Activated CD8-positive, alpha-beta memory T cell treated with anti-CD3 and anti-CD28 coated beads, Interleukin-2, amount 10 ng/mL, durations not matched to agents 7 days and 5 days (primary cell): ENCODE measurements at places on chromosomes 7 and 10. TPM values are rescaled to one million over a fixed set of nuclear protein-coding genes. Genes with fewer than 3 reads are reported as not detected.

- no peak for DNase-seq
Measured at GRCh38 chr7:94741179-94741578, 85.2 kb upstream of the SGCE start.

GRCh38 chr7:155291045-155291530 is 6.6 kb upstream of the INSIG1 start:
- peak; percentile 41 for DNase-seq

DNA sequence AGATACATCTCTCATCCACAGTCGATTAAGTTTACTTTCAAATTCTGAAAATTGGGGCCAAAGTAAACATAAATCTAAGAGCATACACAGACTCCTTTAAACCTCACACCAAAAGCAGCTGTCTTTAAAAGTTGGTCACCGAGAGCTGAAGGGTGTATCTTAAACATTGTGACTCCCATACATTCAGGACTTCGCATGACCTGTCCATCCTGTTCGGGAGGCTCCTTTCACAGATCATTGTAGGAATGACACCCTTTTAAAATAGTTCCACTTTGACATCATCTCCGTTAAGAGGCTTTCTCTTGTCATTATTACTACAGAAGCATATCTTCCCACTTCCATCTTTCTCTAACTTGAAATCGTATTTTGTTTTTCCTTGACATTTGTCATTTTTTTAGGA is 440.0 kb downstream of the DNAJB9 start:
- DNase-seq, result no peak

- DNase-seq, result no peak
Measured at GRCh38 chr10:132470410-132471124, 67.0 kb upstream of the INPP5A start.

DNA sequence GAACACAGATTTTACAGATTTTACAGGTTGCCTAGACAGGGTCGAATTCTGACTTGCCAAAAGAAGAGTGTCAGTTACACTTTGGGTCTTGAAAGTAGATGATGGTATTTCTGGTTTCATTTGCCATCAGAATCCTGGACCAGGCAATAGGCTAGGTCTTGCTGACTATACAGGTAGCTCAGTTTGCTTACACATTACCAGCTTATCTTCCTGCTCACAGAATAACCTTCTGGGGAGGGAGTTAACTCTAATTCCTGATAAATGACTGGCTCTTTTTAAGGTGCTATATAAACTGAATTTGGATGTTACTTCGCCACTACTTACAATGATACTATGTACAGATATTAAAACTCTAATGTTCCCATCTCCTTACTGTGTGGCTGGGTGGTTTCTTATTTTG is 39.8 kb downstream of the GBF1 start:
- no peak for DNase-seq

DNA sequence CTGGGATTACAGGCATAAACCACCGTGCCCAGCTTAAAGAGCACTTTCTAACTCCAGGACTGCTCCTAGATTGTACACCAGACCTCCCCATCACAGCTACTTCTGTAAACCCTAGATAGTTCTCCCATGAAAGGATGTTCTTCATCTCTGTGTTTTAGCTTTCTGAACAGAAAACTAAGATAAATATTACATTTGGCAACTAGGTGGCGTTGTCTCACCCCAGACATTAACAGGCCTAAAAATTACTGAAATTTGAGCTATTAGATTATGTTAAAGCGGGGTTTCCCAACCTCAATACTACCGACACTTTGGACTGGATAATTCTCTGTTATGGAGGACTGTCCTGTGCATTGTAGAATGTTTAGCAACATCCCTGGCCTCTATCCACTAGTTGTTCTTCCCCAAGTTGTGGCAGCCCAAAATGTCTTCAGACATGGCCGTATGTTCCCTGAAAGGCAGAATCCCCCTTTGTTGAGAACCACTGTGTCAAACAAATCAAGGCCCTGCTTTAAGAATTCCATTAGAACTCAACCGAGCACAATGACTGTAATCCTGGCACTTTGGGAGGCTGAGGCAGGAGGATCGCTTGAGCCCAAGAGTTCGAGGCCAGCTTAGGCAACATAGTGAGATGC is 19.1 kb downstream of the ATOH7 start:
- no peak for DNase-seq

DNA sequence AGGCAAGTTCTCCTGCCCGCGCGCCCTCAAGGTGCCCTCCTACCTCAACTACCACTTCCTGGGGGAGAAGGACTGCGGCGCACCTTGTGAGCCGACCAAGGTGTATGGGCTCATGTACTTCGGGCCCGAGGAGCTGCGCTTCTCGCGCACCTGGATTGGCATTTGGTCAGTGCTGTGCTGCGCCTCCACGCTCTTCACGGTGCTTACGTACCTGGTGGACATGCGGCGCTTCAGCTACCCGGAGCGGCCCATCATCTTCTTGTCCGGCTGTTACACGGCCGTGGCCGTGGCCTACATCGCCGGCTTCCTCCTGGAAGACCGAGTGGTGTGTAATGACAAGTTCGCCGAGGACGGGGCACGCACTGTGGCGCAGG is 1.4 kb downstream of the FZD1 start:
- DNase-seq, result no peak

SPDYE16 gene
- not detected for total RNA-seq

IGFBP3 gene
- total RNA-seq, result 10.5 TPM

CAV2 gene
- 0.26 TPM for total RNA-seq

AKR1C4 gene
- not detected for total RNA-seq

JCAD gene
- total RNA-seq, result 0.16 TPM
